Activated naive CD8-positive, alpha-beta T cell treated with anti-CD3 and anti-CD28 coated beads for 36 hours (primary cell): ENCODE measurements at places on chromosomes 6 and 20.

- no peak for DNase-seq
Observed at GRCh38 chr6:133880006-133880405, 8.9 kb upstream of the TCF21 start.

GRCh38 chr6:163327921-163328320, 86.6 kb upstream of the QKI start:
- DNase-seq, result no peak

DNA sequence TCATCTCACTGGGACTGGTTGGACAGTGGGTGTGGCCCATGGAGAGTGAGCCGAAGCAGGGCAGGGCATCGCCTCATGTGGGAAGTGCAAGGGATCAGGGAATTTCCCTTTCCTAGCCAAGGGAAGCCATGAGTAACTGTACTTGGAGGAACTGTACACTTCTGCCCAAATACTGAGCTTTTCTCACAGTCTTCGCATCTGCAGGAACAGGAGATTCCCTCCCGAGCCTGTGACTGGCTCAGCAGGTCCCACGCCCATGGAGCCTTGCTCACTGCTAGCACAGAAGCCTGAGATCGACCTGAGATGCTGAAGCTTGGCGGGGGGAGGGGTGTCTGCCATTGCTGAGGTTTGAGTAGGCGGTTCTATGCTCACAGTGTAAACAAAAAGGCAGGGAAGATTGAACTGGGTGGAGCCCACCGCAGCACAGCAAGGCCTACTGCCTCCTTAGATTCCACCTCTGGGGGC, 10.4 kb upstream of the CALHM5 start:
- no peak for DNase-seq

GRCh38 chr6:69758214-69758613, 38.6 kb downstream of the LMBRD1 start:
- no peak for DNase-seq

GRCh38 chr20:35040646-35041045, 52.0 kb downstream of the TRPC4AP start:
- DNase-seq, result no peak

GRCh38 chr6:39853604-39854003, 61.4 kb downstream of the DAAM2 start:
- no peak for DNase-seq

- no peak for DNase-seq
Observed at GRCh38 chr20:49278818-49279676, 1.2 kb upstream of the ZNFX1 start.

DNA sequence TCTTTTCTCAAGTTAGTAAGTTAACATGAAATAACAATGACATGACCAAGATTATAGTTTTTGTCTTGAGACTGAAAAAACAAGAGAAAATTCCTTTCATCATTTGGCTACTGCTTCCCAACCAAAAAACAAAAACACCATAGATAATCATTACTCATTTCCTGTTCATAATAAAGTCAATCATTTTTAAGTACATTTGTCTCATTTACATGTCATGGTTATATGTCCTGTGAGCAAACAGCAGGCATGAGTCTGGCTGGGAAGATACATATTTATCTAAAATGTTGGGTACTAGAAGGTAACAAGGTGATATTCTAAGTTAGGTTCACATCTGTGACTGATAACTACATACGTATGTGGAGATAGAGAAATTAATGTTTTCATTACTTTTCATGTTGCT, 180.5 kb downstream of the ISM1 start:
- DNase-seq, result no peak

DNA sequence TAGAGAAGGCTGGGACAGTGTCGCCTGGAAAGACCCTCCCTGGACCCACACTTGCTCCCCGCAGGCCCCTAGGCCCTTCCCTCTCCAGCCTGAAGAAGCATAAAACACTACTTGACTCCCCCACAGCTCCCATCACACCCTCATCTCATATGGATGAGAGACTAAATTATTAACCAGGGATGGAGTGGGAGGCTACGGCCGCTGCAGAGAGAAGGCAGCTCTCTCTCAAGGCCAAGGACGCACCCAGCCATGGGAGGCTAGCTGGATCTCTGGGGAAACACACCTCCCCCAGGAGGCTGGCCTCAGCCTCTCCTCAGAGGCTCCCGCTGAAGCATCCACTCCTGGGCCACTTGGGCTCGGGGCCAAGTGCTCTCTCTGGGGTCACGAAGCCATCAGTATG, 102.5 kb downstream of the GRM4 start:
- DNase-seq, result no peak

DNA sequence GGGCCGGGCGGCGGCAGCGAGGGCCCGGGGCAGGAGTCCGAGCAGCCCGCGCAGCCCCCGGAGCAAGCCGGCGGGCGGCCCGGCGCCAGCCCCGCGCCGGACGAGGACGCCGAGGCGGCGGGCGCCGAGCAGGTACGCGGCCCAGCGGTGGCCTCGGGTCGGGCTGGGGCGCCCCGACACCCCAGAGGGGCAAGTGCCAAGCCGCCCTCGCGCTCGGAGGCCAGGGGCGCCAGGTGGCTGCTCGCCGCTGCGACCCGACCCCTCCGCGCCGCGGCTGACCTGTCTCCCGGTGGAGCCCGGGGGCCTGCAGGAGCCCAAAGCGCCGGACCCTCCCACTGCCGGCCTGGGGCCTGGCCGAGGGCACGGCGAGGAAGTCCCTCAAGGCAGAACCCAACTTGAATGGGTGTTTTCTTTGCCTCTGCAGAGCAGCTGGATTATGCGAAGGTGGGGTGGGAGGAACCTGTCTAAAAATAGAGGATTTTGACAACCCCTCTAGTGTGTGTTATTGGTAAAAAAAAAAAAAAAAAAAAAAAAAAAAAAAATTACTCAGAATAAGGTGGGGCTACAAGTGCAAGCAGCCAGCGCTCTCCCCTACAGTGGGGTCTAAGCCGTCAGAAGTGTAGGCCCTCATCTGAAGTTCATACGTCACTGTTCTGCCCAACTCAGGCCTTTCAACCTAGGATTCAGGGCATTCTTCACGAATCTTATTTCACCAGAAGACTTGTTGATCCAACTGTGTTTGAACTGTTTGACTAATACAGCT, 609 bp downstream of the OGFRL1 start:
- peak; percentile 42 for DNase-seq

DNA sequence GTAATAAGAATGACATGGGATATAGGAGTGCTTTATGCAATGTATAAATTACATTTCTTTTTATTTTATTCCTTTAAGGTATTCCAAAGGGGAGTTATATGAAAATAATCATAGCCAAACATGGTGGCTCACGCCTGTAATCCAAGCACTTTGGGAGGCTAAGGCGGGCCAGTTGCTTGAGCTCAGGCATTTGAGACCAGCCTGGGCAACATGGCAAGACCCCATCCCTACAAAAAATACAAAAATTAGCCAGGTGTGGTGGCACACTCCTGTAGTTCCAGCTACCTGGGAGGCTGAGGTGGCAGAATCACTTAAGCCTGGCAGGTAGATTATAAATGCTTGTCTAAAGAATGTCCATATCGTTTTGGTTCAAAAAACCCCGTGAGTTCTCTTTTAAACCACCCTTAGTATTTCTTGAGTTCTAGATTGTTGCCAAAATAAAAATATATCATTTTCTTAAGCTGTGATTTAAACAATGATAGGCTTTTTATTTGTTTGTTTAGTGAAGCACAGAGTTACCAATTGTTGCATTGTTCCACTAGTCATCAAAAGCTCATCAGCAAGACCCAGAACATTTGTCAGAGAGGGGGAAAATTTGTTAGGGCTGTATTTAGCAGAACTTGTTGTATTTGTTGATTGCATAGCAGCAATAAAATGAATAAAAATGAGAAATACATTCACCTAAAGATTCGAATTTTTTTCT, 146.2 kb downstream of the KHDC1L start:
- no peak for DNase-seq

- no peak for DNase-seq
Observed at GRCh38 chr20:50645253-50646068, 45.9 kb downstream of the RIPOR3 start.

GRCh38 chr6:109229536-109229935, 134.2 kb downstream of the CEP57L1 start:
- no peak for DNase-seq

DNA sequence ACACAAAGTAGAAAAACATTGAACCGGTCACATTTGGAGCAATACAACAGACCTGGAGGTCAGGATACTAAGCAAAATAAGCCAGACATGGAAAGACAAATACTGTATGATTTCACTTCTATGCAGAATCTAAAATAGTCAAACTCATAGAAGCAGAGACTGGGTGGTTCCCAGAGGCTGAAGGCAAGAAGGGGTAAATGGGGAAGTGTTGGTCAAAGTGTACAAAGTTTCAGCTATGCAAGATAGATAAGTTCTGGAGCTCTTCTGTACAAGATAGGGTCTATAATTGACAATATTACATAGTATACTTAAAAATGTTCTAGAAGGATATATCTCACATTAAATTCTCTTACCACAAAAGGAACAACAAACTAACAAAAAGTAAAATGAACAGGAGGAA, 70.3 kb downstream of the TMEM244 start:
- DNase-seq, result no peak

- DNase-seq, result no peak
Observed at GRCh38 chr6:107444277-107444676, 15.1 kb downstream of the PDSS2 start.

- DNase-seq, result no peak
Observed at GRCh38 chr6:25963426-25964123, 973 bp downstream of the TRIM38 start.

- no peak for DNase-seq
Observed at GRCh38 chr6:170151321-170151771, 139.5 kb downstream of the DLL1 start.

DNA sequence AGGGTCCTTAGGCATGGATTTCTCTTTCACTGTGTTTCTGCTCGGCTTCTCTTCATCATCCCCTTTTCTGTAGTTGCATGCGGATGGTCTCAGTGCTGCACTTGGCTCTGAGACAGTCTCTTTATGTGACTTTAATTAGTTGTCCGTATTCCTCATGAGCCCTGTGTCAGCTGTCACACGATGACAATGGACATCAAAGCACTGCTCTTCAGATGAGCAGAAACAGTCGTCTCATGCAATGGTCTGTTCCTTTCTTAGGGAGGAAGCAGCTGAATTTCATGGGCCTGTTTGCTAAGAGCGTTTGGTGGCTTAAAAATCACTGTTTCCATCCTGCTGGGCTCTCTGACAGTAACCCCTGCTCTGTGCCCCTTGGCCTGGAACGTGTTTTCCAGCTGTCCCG, 64.9 kb downstream of the SYTL3 start:
- DNase-seq, result no peak

- no peak for DNase-seq
Observed at GRCh38 chr20:17501701-17502100, 29.5 kb downstream of the BFSP1 start.

- DNase-seq, result no peak
Observed at GRCh38 chr6:77466055-77466450, 2.8 kb upstream of the HTR1B start.

DNA sequence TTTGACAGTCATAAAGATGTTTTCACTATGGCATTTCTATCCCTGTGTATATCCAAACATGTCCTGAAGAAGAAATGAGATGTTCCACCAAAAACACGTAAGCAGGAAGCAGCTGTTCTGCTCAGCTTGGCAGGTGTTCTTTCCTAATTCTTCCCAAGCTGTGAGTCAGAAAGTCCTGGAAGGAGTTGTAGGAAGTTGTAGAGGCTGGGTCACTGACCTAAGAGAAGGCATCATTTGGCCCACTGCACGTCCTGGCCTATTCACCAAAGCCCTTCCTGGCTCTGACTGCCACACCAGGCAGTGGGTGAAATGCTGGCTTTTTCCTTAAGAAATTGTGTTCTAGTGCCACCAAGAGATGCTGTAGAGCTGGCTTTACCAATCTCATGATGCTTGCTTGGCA, 40.3 kb downstream of the STX11 start:
- DNase-seq, result no peak

- no peak for DNase-seq
Observed at GRCh38 chr20:46740214-46740609, 30.8 kb downstream of the SLC2A10 start.

GRCh38 chr20:62754122-62754990, 41.9 kb upstream of the MRGBP start:
- DNase-seq, result no peak

DNA sequence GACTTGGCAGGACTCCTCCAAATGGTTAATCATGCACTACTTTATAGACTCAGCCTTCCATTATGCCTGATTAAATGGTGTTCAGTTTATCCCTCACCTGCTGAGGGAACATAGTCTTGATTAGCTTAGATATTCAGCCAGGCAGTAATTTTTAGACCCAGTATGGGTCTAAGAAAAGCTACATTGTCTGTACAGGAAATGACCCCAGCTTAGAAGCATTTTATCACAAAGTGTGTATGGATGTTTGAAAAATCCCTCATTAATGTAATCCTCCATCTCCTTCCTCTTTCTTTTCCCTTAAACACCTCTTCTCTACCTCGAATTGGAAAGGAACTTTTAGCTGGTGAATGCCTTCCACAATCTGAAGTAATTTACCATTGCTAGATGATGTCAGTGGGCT, 252.2 kb upstream of the BMP2 start:
- no peak for DNase-seq

DNA sequence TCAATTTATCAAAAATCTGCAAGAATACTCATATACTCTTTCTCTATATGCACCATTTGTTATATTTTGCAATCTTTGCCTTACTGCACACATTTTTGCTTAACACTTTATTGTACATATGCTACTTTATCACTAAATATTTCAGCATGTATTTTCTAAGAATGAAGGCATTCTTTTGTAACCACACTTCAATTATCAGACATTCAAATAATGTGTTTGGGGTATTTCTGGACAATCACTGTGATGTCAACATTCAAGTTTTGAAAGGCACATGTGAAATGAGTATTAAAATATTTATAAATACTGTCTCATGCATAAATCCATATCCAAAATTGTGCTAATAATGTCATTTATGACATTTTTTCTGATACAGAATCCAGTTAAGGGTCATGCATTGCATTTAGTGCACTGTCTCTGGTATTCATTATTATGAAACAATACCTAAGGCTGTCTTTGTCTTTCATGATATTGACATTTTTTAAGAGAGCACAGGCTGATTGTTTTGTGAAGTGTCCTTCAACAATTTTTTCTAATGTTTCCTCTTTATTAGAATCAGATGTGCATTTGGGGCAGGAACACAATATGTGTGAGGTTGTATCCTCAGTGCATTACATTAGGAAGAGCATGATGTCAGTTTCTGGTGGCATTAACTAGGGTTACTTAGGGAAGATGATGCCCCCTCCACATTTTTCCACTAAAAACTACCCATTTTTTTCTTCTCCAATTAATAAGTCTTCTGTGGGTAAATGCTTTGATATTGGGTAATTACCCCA, 105.7 kb downstream of the MTFR2 start:
- no peak for DNase-seq

DNA sequence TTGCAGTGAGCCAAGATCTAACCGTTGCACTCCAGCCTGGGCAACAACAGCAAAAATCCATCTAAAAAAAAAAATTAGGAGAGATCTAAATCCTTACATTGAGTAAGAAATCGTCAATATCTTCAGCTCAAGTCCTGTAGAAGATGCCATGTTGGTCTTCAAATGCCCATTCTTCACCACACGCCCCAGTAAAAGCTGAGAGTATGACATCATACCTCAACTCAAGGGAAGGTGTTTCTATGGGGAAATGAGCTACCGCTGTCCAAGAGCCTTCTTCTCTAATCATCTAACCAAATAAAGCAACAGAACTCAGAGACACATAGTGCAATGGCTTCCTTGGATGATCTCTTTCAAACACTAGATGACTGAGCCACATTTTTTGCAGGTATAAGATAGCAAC, 2.5 kb upstream of the ZC3H12D start:
- no peak for DNase-seq
